Stimulated activated CD4-positive, alpha-beta T cell treated with anti-CD3 and anti-CD28 coated beads, TNF-alpha, amount 100 ng/mL, for 4 hours (primary cell): ENCODE measurements at places on chromosomes 7 and 10.

GRCh38 chr10:27783660-27784059 is 38.0 kb upstream of the MKX start:
- no peak for DNase-seq

- peak; percentile 23 for DNase-seq
Measured at GRCh38 chr7:139618482-139619366, 95.2 kb downstream of the CLEC2L start.

- no peak for DNase-seq
Measured at GRCh38 chr7:138932870-138933269, 48.3 kb downstream of the KIAA1549 start.

DNA sequence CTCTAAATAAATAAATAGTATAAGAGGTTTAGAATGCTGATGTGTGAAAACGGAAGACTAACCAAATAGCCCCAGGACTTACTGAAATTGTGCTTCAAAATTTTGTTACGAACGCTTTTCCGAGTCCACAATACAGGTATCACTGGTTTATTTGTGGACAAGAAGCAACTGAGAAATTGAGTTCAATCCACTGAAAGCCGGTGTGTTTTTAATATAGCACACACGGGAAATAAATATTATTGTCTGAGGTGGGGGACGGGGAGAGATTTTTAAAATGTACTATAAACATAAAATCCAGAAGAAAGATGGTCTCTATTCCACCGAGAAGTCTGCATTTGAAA is 598 bp downstream of the SLC16A12 start:
- no peak for DNase-seq

GRCh38 chr7:51031791-51032515 is 249.3 kb upstream of the GRB10 start:
- no peak for DNase-seq

DNA sequence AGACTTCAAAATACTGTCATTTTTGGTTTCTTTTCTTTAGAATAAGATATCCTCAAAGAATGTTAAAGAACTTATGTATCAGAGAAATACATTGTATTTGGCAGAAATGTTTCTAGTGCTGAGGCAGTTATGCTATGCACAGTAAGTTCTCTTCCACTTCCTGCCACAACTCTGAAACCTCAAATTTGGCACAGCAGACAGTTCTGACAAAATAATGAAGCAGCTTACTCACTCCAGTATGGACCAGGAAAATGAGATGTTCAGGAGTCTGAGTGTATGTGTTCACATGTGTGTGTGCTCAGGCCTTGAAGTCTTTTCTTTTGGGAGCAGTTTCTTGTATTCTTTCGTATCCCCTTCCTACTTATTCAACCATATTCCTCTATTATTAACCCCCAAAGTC is 197.0 kb upstream of the AGK start:
- no peak for DNase-seq

GRCh38 chr10:34655286-34656170 is 159.6 kb downstream of the PARD3 start:
- DNase-seq, result no peak

GRCh38 chr7:51278797-51279196 is 37.8 kb downstream of the COBL start:
- DNase-seq, result no peak

- DNase-seq, result no peak
Measured at GRCh38 chr10:4549139-4549653, 276.8 kb upstream of the AKR1E2 start.

DNA sequence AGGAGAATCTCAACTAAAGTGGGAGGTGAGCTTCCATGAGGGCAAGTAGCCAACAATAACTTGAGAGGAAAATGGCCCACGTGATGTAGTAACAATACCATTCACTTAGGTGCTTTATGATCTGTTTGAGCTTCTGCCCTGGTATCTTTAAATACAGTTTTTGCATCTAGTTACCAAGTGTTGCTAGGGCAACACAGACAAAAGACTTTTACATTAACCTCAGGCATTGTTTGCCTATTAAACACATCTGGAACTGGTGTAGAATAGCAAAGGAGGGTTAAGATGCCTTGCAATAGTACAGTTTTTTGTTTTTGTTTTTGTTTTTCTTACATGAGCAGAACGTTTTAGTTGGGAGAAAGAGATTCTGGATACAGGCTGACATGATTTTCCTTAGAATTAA is 97.7 kb upstream of the MTPN start:
- no peak for DNase-seq

DNA sequence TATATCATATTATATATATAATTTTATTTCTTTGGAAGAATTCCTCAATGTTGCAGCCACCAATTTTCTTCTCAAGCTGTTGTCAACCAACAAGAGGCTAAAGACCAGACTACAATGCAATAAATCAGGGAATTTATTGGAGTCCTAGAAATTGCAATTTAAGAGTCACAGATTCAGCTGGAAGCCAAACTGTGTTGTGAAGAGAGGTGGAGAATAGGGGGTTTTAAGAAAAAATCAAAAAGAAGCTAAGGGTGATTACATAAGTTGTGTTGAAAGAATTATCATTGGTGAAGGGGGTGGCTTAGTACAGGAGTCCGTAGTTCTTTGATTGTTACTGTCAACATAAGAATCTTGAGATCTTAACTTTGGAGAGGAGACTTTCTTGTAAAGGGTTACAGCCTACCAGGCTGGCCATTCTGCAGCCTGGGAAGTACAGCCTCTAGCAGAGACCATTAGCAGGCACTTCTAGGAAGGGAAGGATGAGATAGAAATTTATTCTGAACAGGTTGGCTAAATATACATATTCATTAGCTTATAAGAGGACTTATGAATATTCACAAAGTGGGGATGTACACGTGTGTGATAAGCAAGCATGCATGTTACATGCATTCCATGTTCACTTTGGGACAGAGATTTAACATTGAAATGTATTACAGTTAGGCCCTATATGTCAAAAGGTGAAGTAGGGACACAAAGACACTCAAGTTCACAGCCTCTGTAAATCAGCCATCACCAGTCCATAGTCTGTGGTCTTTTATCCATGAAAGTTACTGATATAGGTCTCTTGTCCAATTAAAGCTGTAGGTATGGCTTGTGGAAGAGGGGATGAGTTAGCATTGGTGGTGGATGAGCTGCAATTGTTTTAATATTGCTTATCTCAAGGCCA is 8.3 kb upstream of the TMEM168 start:
- DNase-seq, result no peak
